ENCODE measurements at places on chromosomes 11 and 22.

DNA sequence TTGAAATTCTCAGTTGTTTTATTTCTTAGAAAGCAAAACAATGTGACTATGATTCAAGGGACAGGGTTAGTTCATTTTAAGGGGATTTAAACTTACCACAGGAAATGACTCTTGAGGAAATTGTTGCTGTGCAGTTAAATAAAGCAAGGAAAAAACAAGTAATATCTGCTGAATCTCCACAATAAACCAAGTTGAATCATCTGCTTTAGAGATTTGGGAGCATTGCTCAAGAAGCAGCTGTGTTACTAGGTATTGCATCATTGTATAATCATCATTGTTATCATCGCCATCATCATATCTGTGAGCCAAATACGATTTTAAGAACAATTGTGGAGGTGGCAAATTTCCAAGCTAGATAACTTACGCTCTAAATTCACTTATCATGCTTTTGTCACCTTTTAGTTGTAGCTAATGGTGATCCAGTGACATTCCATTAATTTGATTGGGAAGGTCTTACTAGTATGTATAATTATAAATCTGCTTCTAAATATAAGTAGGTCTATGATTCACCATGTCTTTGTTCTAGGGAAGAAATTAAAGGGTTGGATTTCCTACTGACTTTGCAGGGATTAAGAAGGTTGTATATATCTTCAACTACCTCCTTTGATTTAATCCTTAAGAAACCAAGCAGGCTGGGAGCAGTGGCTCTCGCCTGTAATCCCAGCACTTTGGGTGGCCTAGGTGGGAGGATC, 19.9 kb downstream of the MMP10 start:
- peak; percentile 9 for DNase-seq

- peak; percentile 22 for DNase-seq
Observed at GRCh38 chr11:70448983-70449567, 50.7 kb downstream of the CTTN start.

DNA sequence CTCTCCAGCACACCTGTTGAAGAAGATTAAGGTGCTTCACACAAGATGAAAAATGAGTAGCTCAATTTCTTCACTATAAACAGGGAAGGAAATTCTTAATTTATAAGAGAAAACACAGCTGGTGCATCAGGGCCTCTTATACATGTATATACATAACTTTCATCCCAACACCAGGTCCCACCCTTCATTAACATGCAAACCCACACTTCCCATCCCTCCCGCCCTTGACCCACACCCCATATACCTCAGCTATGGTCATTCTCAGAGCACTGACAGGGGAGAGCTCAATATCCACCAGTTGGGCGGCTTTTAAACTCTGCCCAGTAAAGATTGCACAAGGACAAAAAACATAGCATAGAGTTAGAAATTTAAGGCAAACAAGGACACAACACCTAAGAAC, 85.8 kb downstream of the ATG16L2 start:
- no peak for DNase-seq

DNA sequence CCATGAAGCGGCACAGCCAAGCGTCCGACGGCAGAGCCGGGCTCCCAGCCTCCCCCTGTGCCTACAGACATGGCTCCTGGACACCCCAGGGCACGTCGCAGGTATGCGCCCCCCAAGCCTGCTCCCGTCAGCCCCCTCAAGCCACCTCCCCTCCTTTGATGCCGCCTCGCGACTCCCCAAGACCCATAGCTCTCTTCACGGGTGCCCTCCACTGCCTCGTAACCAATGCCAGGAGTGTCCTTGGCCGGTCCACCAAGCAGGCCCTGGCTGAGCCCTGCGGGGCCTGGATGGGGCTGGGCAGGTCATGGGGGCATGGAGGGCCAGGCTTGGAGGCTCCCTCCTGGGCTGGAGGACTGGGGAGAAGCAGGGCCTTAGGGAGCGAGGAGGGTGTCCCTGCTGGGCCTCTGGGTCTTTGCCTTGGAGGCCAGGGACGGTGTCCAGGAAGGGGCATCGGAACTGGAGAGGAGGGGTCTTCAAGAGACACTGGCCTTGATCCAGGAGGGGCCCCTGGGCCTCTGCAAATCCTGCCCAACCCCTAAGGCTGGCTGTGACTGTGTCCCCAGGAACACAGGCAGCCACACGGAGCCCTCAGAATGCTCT, 9.2 kb downstream of the ANO9 start:
- DNase-seq, result no peak

GRCh38 chr11:73141031-73141308, 1.1 kb downstream of the FCHSD2 start:
- no peak for DNase-seq

All from KBM-7 (cell line).